GM13977 (cell line): ENCODE measurements at places on chromosomes 11 and 22.

GRCh38 chr22:49699476-49699875 lies 128.2 kb downstream of the BRD1 start:
- DNase-seq, result no peak

DNA sequence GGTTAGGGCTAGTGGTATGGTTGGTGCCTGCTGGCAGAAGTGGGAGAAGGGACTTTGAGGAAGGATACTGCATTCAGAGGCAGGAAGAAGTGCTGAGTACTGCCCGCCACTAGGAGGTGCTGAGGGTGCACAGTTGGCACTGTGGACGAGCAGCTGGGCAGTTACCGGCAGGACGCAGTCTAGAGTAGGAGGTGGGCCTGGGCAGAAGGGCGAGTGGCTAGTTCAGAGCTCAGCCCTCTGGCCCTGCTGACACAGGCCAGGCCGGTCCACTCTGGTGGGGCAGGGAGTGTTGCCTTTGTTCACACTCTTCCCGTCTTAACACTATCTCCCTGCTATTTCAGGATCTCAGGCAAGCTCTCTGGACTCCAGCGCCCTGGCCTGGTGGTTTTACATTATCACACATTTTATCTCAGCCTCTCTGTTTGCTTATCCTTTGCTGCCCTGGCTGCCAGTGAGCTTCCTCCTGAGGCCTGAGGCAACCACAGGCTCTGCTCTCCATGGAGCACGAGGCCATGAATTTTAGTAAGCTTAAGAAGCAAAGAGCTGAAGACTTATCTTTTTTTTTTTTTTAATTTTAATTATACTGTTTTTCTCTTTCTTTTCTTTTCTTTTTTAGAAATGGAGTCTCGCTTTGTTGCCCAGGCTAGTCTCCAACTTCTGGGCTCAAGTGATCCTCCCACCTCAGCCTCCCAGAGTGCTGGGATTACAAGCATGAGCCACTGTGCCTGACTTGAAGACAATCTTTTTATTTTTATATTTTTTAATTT lies 26.9 kb downstream of the SNAP29 start:
- peak; percentile 75 for DNase-seq

DNA sequence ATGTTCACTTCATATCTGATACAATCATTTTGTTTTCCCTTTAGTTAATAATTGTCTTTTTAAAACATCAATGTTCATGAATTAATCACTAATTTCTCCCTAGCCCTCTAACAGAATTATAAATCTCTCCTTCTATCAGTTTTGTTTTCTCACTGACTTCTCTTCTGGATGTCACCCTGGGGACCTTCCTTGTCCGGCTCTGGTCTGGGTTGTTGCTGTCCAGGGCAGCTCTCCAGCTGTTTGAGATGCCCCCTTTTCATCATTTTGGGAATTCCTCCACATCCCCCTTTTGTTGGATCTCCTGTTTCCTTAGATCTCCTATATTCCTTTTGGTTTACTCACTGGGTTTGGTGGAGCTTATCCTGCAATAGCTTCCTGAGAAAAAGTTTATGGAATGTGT lies 35.6 kb upstream of the PSMA1 start:
- DNase-seq, result no peak

DNA sequence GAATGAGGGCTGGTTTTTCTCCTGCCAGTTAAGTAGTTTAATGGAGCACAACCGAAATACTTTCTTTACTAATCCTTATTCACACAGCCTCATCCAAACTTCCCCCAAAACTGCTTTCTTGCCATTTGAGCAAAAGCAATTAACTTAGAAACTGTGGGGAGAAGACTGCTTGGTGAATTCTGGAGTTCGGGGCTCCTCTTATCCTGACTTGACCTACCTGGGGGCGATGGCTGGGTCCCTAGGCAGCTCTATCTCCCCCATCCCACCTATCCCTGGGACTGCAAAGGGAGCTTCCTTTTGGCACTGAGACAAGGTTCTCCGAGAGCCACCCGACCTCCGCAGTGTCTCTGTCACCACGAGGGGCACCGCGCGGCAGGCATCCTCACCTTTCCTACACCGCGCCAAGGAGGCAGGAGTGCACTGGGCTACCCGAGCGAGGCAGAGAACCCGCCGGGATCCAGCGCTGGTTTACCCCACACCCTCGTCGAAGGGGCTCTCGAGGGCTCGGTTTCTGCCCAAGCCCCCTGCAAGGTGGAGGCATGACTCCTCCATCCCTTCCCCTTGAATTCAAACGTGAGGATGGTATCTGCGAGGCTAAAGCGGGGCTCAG lies 759 bp downstream of the DESI1 start:
- DNase-seq, result no peak

GRCh38 chr11:112795142-112795815 lies 165.9 kb upstream of the NCAM1 start:
- DNase-seq, result peak; percentile 66
